ENCODE measurements at places on chromosomes 13 and 19. TPM values are rescaled to one million over a fixed set of nuclear protein-coding genes. Genes with fewer than 3 reads are reported as not detected.

RGCC gene
- total RNA-seq, result 3.0 TPM

ICAM4 gene
- total RNA-seq, result 0.35 TPM

IGLON5 gene
- total RNA-seq, result 0.05 TPM

SMIM24 gene
- total RNA-seq, result 0.50 TPM

EDNRB gene
- 0.35 TPM for total RNA-seq

IZUMO2 gene
- total RNA-seq, result not detected

SIGLEC8 gene
- not detected for total RNA-seq
